GM19239 (cell line): ENCODE measurements at places on chromosomes 1 and 21.

DNA sequence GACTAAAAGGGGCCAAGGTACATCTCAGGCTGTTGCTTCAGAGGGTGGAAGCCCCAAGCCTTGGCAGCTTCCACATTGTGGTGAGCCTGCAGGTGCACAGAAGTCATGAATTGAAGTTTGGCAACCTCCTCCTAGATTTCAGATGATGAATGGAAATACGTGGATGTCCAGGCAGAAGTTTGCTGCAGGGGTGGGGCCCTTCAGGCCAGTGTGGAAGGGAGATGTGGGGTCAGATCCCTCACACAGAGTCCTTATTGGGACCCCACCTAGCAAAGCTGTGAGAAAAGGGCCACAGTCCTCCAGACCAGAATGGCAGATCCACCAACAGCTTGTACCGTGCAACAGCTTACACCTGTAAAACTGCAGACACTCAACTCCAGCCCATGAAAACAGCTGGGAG lies 67.4 kb upstream of the PTGS2 start:
- no peak for DNase-seq

DNA sequence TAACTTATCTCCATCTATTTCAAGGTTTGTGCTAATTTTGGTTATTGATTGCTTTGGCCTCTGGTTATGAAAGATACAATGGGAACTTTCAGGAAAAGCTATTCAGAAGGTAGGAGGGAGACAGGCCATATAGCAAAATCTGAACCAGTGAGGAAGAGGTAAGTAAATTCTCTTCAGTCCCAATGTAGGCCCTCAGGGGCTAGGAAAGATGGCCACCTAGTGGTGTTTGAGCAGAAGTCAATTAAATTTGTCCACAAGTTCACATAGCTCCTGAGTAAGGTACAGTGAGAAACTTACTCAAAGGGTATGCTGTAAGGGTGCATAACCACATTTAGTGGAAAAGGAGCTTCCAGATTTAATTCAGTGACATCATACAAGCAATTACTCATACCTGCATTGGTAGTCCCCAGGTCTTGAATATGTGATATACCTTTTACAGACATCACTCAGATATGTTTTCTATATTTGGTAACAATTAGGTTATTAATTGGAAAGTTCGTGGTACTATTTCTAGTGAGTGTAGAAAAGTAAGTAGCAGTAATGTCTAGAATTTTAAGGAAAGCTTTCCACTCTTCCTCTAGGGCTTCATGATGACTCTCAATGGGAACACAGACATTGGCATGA lies 21.4 kb upstream of the FMO1 start:
- peak; percentile 29 for DNase-seq

DNA sequence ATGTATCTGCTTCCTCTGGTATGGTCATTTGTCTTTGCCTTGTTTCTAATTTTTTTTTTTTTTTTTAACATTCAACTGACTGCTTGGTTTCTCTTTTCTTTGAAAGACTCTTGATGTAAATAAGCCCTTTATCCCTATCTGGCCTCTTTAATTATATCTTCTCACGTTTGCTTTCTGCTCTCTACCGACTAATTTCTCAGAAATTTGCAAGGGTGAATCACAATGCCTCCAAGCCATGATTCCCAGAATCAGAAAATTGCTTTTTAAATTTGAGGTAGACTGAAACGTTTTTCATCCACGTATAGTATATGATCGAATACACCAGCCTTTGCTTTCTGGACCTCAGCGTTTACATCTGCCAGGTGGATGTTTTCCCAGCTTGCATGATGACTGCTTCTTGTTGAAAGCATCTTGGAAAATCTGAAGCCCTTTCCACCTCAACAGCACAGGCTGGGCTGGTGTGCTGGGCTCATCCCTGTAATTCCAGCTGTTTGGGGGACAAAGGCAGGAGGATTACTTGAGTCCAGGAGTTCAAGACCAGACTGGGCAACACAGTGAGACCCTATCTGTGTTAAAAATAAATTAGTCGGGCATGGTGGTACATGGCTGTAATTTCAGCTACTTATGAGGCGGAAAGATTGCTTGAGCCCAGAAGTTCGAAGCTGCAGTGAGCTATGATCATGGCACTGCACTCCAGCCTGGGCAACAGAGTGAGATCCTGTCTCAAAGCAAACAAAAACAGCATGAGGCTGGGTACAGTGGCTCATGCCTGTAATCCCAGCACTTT lies 35.0 kb upstream of the GPR137B start:
- no peak for DNase-seq

GRCh38 chr1:107954126-107954525 lies 10.9 kb downstream of the VAV3 start:
- no peak for DNase-seq

DNA sequence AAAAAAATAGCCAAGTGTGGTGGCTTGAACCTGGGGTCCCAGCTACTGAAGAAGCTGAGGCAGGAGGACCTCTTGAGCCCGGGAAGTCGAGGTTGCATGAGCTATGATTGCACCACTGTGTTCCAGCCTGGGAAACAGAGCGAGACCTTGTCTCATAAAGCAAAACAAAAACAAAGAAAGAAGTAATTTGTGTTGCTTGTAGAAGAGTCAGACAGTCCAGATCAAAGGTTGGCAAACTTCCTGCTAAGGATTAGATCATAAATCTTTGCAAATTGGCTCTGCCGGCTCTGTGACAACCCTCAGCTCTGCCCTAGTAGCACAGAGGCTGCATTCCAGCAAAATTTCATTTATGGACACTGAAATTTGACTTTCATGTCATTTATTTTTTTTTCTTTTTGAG lies 19.0 kb upstream of the MFN2 start:
- no peak for DNase-seq

DNA sequence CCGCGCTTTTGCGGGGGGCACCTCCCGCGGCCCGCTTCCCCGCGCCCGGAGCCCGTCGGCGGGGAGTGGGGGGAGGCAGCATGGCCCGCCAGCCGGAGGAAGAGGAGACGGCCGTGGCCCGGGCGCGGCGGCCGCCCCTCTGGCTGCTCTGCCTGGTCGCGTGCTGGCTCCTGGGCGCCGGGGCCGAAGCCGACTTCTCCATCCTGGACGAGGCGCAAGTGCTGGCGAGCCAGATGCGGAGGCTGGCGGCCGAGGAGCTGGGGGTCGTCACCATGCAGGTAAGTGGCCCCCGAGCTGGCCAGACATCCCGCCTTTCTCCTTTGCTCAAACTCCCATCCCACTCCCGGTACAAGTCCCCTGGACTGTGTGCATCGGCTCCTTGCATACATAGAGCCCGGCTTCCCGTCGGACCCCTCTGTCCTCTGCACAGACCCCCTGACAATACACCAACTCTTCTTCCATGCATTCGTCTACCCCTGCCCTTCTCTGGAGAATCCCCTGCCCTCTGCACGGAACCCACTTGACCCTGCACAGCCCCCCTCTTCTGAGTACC lies 812 bp downstream of the CACHD1 start:
- DNase-seq, result no peak

- DNase-seq, result no peak
These were observed 78.9 kb downstream of the TGFBR3 start for GRCh38 chr1:91806769-91807700.

DNA sequence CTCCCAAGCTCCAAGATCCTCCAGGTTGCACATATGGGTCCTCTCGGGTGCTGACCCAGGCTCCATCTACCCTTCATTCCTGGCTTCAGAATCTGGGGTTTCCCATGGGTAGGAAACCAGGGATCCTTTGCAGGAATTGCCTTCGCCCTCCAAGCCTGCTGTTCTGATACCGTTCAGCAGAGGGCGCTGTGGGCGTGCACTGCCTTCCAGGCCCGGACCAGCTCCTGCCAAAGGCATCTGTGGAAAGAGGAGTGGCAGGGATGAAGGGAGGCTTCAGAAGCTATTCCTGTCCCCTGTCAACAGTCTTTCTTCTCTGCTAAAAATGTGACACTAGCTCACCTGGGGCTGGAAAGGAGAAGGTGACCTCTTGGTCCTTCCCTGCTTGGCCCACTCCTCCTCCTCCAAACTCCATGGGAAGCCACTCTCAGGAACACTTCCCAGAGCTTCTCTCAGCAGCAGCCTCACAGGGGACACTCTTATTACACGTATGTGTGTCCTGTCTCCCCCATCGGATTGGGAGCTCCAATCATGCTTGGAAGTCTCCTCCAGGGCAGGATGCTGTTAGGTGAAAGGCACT lies 71.2 kb downstream of the VWA5B1 start:
- no peak for DNase-seq

- no peak for DNase-seq
These were observed 249.7 kb downstream of the KIF26B start for GRCh38 chr1:245404527-245404926.

DNA sequence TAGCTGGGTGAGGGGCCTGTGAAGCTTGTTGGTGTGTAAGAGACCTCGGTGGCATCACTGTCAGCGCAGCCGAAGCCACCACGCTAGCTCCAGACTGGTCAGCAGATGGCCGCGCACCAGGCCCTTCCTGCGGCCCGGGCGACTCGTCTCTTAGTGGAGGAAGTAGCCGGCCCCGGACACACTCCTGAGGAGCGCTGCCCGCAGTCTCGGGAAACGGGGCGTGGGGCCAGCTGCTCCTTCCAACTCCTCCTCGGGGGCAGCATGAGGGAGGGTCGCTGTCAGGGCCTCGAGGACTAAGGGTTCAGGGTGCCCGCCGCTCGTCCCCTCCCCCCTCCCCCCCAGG lies 20.4 kb downstream of the H3-3A start:
- peak; percentile 21 for DNase-seq

- no peak for DNase-seq
These were observed 20.6 kb downstream of the PGBD2 start for GRCh38 chr1:248926401-248927182.

GRCh38 chr1:184502161-184502560 lies 115.3 kb downstream of the C1orf21 start:
- no peak for DNase-seq

DNA sequence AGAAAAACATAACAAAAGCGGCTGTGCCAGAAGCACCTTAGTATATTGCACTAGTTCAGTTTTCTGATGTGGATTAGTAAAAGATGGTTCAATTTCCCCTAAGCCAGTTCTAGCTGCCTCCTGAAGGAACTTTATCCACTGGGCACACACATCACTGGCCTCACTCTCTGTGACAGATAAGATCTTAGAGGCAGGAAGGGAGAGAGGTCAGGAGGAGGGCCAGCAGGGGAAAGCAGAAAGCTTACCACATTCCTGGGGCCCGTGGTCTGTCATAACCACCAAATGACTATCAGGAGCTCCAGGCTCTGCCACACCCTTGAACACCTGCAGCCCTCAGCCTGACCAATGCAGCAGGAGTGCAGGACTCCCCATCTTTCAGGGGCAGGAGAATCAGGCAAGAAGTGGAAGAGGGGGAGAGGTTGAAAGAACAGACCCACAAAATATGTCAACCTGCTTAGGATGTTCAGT lies 37.8 kb downstream of the LRRC71 start:
- no peak for DNase-seq

- no peak for DNase-seq
These were observed 63.0 kb downstream of the NR5A2 start for GRCh38 chr1:200090252-200091159.

DNA sequence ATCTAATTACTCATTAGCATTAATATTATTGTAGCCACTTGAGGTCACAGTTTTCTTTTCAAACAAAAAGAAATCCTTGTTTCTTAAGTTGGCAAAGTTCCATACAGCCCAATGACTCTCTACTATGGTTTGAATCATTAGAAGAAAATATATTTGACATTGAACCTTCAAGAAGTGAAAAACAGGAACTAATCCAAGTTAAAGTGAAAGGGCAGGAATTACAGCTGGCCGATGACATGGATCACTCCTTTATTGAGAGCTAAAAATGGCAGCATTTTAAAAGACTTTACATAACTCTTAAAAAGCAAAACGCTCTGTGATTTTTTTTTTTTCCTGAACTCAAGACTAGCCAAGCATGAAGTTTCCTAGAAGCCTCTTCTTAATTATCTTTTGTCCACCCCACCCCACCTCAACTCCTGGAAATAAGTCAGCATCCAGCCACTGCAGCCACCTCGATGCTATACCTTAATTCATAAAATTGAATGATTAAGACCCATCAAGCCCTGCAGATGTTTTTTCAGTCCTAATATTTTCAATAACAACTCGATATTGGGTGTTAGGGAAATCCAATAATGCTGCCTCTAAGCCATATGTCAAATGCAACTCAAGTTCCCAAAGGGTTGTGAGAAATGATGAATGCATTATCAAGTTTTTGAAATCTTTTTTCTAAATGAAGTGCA lies 323.1 kb downstream of the HHIPL2 start:
- no peak for DNase-seq

DNA sequence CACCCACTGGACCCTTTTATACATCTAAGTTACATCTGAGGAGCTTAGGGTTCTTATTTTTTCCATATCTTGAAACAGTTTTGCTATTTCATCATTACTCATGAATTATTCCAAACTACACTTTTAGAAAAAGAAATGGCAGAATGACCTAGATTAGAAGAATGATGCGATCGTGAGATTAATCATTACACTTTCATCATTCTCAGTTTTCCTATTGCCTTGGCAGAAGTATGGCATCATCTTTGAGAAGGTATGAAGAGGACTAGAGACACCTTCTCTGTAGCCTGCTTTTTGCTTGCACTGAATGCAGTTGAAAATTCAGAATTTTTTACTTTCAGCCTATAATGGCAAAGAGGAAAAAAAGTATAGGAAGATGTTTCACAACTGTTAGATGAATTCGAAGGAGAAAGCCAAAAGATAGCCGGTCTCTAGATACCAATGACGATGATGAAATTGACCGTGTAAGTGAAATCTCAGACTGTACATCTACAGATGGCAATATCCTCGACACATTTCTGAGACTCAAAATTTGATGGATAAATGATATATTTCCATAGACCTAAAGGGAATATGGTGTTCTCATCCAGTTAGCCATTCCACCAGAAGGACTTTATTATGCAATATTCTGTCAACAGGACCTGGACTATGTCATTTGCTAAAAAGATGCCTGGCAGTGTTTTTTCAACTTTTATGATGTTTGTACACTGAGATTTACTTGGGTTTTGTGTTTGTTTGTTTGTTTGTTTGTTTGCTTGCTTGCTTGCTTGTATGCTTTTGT lies 191.8 kb downstream of the TOMM20 start:
- DNase-seq, result no peak

GRCh38 chr1:171606402-171606941 lies 15.6 kb upstream of the MYOCOS start:
- no peak for DNase-seq

GRCh38 chr21:27101523-27101922 lies 134.6 kb upstream of the ADAMTS5 start:
- DNase-seq, result no peak

DNA sequence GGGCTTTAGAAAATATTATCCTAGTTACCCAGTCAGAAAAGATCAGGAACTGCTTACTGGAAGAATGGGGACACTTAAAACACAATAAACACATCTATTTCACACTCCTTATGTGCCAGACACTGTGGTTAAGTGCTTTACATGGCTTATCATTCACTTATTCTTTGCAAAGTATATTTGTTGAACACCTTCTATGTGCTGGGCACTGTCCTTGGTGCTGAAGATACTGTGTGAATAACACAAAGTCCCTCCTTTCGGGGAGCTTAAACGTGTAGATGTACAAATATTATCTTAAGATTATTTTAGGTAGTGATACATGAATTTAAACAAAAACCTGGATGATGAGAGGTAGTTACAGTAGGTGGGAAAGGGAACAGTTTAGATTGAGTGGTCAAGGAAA lies 169.3 kb downstream of the ST6GALNAC5 start:
- DNase-seq, result no peak

GRCh38 chr1:232127190-232127589 lies 500.6 kb downstream of the DISC1 start:
- no peak for DNase-seq

GRCh38 chr1:57122031-57122430 lies 156.2 kb upstream of the C8B start:
- DNase-seq, result no peak

GRCh38 chr1:182603646-182604174 lies 479 bp downstream of the RGS16 start:
- no peak for DNase-seq

- DNase-seq, result no peak
These were observed 5.2 kb downstream of the DIO1 start for GRCh38 chr1:53899206-53899628.

GRCh38 chr1:44673675-44674112 lies 587 bp downstream of the TMEM53 start:
- no peak for DNase-seq
